NCI-H510A treated with DMSO at 0.1 percent for 48 hours (cell line): ENCODE measurements at places on chromosomes 7 and 10.

DNA sequence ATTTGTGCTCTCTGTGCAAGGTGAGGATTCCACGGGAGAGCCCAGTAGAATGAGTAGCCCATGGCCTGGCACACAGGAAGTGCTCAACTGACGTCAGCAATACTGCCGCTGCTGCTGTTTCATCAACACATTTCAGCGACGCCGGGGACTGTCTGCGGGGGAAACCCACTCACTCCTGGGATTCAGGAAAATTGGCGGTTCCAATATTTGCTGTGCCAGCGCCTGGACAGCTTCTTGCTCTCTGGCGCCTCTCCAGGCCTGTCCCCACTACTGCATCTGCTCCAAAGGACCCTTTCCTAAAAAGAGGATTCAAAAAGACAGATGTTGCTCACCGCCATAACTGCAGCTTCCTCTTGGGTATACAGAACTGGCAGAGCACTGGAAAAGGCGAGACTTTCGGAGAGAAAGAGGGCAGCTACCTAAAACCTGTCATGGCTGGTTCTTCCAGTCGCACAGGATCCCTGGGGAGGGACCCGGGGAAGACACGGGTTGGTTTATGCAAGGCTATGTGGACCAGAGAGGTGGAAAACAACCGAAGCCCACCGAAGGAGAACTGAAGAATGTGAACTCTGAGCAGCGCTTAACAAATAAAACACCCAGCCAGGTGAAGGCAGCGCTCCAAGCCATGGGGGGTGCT is 39.7 kb upstream of the ENO4 start:
- no peak for DNase-seq

DNA sequence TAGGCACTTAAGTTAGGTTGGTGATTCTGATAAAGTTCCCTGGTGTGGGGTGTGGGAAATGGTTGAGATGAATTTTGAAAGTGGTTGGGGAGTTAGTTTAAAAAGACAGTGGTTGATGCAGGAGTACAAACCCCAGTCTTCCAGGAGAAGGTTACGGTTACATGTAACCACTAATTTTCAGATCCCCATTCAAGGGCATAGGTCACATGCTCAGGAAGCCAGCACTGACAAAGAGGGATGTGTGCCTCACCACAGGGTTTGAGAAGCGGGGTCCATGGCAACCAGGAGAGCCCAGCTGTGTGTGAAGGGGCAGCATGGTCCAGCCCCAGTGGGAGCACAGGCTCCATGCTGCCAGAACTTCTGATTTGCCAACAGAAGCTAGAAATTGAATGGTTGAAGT is 144.2 kb downstream of the MDFIC start:
- no peak for DNase-seq

DNA sequence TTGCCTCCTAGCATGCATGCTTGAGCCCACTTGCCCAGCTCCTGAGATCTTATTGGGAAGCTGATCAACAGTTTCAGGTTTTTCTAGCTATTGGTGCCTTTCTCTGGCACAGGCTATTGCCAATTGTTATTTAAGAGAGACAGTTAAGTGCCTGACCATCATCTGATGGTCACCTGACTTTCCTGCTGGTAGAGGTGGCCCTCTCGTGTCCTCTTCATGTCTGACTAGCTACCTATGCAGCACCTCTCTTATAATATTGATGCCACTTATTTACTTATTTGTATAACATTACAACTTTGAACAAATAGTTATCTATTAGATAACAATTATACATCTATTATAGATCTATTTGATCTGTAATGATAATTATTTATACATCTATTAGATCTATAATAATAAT is 205.9 kb upstream of the SEMA3D start:
- no peak for DNase-seq

DNA sequence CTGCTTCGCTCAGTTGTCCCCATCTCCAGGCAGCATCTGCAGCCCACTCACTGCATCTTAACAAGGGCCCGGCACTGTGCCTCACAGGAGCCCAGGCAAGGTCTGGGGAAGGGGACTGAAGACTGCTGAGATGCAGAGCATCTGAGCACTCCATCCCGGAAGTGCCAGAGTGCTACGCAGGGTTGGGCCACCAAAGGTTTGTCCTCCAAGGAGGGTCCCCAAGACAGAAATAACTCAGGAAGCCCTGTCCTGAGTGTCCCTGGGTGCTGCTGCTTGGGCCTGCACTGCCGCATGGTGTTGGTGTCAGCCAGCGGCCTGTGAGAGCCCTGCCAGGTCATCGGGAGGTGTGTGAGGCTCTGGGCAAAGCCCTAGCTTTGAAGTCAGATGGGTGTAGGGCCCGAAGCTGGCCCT is 288.2 kb upstream of the ZMIZ1 start:
- no peak for DNase-seq

GRCh38 chr10:129552119-129552518 is 85.1 kb downstream of the MGMT start:
- no peak for DNase-seq

GRCh38 chr10:32266979-32267378 is 80.0 kb downstream of the EPC1 start:
- no peak for DNase-seq

- no peak for DNase-seq
These were observed 15.7 kb upstream of the RELN start for GRCh38 chr7:104005197-104005596.

DNA sequence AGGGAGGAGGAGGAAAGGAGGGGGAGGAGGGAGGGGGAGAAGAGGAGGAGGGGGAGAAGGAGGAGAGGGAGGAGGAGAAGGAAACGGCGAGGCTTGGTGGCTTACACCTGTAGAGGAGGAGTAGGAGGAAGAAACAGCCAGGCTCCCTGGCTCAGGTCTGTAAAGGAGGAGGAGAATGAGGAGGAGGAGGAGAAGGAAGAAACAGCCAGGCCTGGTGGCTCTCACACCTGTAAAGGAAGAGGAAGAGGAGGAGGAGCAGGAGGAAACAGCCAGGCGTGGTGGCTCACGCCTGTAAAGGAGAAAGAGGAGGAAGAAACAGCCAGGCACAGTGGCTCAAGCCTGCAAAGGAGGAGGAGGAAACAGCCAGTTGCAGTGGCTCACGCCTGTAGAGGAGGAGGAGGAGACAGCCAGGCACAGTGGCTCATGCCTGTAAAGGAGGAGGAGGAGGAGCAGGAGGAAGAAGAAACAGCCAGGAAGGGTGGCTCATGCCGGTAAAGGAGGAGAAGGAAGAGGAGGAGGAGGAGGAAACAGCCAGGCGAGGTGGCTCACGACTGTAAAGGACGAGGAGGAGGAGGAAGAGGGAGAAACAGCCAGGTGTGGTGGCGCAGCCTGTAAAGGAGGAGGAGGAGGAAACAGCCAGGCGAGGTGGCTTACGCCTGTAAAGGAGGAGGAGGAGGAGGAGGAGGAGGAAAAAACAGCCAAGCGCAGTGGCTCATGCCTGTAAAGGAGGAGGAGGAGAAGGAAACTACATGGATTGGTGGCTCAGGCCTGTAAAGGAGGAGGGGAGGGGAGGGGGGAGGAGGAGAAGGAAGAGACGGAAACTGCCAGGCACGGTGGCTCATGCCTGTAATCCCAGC is 14.9 kb upstream of the CRCP start:
- peak; percentile 60 for DNase-seq

GRCh38 chr7:107946881-107947280 is 55.9 kb downstream of the DLD start:
- DNase-seq, result no peak

- DNase-seq, result no peak
These were observed 52.1 kb downstream of the PODXL start for GRCh38 chr7:131504157-131504899.

DNA sequence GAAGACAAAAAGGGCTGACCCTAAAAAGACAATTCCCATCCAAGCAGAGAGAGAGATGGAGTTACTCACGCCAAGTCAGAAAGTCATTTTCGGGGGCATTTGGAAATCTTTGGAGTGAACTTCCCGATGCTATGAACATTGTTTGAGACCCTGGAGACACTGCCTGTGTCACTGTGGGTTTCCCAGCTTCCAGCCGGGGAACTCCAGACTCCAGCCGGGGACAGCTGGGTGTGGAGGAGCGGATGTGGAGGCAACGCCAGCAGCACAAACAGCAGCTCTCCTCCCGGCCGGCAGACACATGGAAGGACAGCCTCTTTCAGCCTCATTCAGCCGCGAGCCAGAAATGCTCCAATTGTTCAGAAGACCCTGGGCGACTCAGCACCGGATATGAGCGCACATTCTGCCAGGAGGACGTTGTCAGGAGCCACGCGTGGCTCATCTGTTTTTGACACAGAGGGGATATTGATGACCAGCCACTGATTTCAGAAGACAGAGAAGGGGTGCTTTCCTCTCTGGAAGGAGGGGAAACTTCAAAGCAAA is 97.6 kb downstream of the PRPF18 start:
- DNase-seq, result no peak

DNA sequence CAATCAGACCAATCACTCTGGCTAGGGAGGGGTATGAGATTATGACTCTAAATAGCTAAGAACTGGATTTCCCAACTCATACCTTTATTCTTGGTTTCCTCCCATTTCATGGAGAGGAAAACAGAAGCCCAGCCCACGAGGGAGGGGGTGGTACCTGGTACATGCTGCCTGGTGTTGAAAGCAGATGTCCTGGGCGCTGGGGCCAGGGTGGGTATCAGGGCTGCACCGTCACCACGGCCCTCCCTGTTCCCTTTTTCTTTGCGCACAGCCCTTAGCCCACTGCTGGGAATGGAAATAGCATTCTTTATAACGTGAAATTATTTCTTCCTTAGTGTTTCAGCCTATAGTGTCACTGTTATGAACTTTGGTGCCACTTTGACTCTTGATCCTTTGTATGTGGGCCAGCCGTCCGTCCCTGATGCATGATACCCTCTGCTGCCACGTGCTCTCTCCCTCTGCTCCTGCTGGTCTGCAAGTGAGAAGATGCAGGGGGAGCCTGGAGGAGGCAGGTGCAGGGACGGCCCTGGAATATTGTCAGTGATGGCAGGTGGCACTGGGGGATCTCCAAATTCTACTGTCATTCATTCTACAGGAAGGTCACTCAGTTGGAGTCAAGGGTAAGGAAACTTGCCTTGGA is 158.5 kb downstream of the CDH23 start:
- DNase-seq, result no peak

DNA sequence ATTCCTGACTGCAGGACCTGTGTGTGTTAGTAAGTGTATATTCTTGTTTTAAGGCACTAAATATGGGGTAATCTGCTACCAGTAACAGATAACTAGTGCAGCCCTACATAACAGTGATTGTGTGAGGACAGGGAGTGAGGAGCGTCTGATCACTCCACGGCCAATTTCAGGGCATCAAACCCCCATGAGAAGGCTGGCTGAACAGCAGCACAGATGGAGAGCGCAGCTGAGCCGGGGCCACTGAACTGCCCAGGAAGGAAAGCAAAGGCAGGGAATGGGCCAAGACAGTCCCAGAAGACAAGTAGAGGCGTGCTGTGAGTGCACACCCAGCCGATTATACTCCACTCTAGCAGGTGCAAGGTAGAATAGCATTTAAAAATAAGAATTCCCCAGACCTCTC is 157.1 kb upstream of the CHST15 start:
- DNase-seq, result no peak

GRCh38 chr10:45444976-45445898 is 71.2 kb downstream of the ALOX5 start:
- no peak for DNase-seq

GRCh38 chr7:68440866-68441265 is 1157.4 kb upstream of the AUTS2 start:
- DNase-seq, result no peak

DNA sequence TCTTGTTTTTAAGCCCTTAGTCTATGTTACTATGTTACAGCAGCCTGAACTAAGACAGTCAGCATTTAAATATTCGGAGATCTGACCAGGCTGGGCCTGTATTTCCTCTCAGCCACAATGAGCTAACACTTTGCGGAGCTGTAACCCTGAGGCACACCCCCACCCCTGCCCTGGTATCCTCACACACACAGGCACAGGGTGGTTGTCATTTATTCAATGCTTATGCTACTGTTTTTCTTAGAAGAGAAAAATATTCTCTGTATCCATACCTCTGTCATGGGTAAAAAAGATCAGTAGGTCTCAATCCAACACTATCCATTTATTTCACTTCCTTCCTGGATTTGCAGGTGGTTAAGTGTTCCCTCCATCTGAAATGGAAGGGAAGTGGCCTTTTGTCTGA is 80.3 kb upstream of the TRIL start:
- peak; percentile 18 for DNase-seq

GRCh38 chr10:23535381-23535780 is 96.5 kb downstream of the OTUD1 start:
- no peak for DNase-seq

DNA sequence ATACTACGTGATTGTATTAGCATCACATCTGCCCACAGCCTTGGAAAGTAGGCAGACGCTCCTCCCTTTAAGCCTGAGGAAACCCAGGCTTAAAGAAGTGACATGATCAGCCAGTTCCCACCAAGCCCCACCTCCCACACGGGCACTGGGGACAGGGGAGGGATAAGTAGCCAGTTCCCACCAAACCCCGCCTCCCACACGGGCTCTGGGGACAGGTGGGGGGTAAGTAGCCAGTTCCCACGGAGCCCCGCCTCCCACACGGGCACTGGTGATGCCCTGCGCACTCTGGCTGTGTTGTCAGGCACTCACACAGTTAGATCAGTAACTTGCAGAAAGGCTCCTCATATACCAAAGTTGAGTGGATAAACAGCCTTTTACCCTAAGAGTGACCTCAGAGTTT is 606.8 kb downstream of the PTPRN2 start:
- DNase-seq, result no peak

DNA sequence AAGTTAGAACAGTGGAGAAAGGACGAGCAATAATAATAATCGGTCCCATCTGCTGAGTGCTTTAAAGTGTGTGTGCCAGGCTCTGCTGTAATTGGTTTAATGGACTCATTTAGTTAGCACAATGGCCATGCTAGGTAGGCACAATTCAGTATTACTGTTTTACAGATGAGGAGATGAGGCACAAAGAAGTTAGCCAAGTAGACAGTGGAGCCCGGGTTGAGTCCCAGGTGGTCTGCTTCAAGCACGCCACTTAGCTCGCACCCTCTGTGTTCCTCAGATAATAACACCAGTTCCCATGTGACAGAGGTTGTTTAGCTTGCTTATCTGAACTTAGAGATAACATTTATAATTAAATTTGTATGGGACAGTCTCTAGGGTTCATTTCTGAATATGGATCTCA is 101.6 kb upstream of the GJD4 start:
- DNase-seq, result no peak

DNA sequence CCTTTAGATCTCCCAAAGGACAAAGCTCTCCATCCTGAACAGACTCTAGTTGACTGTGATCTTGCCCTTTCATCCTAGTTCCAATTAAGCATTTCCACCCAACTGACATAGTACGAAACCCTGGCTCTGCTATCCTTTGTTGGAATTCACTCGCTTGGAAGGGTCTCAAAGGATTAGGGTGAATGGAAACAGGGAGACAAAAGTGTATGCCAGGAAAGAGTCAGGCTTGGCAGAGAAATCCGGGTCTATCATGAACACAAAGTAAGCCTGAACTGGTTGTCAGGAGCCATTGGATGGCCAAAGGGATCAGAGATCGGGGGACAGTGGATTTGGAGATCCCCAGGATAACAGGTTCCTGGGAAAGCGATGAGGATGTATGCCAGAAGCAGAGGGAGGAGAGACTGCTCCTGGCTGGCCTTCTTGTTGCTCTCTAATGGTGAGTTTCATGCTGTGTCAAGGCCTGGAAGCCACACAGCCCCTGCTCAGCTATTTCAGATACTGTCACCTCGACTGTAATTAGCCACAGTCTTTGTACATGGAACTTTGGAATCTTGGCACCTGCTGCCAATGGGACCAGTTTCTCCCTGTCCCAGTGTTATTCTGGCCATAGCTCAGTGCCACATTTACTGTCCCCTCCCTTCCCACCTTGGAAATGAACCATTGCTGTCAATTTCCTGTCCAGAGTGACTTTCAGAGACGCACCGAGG is 1168.7 kb upstream of the AUTS2 start:
- no peak for DNase-seq
